ENCODE measurements at places on chromosomes 12 and 14. TPM values are rescaled to one million over a fixed set of nuclear protein-coding genes. Genes with fewer than 3 reads are reported as not detected.

Gene PCED1B
- 18.7 TPM for total RNA-seq

Gene TSHR
- not detected for total RNA-seq

Gene KRT2
- 1.7 TPM for total RNA-seq

Gene B3GNT4
- total RNA-seq: not detected

Gene LTBP2
- 0.45 TPM for total RNA-seq

Gene IQSEC3
- 0.19 TPM for total RNA-seq

Gene ISM2
- not detected for total RNA-seq

Gene MFAP5
- total RNA-seq: not detected

Gene ZNF385A
- 4.7 TPM for total RNA-seq

Gene TMEM253
- total RNA-seq: not detected

Gene NOVA1
- total RNA-seq: 0.14 TPM

Gene EMP1
- 9.1 TPM for total RNA-seq

Gene COX6A1
- total RNA-seq: 112 TPM

Gene WASHC4
- total RNA-seq: 33.6 TPM

Gene EML1
- total RNA-seq: not detected

Gene GDF3
- total RNA-seq: not detected

Gene RARG
- total RNA-seq: 14.0 TPM

Gene SLC6A13
- total RNA-seq: 0.11 TPM

Gene TBPL2
- not detected for total RNA-seq

Gene KCNC2
- not detected for total RNA-seq

Gene SIX6
- not detected for total RNA-seq

Gene IFNG
- total RNA-seq: 3.2 TPM

Gene DIO3
- total RNA-seq: not detected

Gene SMOC1
- not detected for total RNA-seq

Gene IGF1
- total RNA-seq: not detected

Gene CPNE6
- not detected for total RNA-seq

Gene CLEC2A
- not detected for total RNA-seq

Gene PLEKHD1
- 0.63 TPM for total RNA-seq

Gene TMTC2
- total RNA-seq: 2.1 TPM

Gene NFE2
- total RNA-seq: 0.20 TPM

Gene TAS2R50
- 0.36 TPM for total RNA-seq

Gene STXBP6
- total RNA-seq: not detected

Gene C12orf60
- total RNA-seq: 0.22 TPM

Gene KRT74
- total RNA-seq: 0.34 TPM

Gene CLEC4A
- 0.39 TPM for total RNA-seq

Gene METTL25
- total RNA-seq: 12.6 TPM

All from CD4-positive, alpha-beta T cell (primary cell).